ENCODE measurements at places on chromosomes 5 and 9.

GRCh38 chr9:120668399-120668798, 45.9 kb downstream of the MEGF9 start:
- DNase-seq = no peak

DNA sequence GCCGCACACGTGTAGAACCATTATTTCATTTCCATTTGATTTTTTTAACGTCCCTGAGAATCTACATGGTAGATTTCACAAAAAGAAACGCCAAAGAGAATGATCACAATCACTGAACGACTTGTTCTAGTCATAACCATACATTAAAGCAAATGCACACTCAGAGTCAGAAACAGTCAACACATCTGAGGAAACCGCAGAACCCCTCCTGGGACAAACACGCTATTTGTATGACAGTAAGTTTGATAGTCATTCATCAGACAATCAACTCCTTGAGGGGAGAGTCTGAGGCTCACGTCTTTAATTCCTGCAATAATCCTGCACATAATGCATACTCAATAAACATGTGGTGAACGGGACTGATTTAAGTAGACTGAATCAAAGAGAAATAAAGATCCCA, 129.2 kb downstream of the MED27 start:
- DNase-seq = no peak

DNA sequence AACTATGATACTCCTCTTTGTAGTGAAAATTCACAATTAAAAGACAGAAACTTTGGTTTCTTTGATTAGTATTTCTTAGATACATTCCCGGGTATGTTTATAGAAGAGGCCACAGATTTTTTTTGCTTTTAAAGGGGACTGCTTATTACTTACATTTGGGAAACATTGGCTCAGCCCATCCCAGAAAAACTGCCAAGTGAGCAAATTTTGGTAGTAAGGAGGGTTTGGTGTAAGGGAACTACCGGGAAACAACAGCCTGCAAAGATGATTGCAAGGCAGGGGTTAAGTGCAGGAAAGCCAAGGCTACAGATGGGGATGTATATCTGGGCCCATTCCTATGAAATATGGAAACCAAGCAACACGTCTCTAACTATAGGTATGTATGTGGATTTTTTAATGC, 88.8 kb upstream of the SAP30L start:
- DNase-seq = no peak

DNA sequence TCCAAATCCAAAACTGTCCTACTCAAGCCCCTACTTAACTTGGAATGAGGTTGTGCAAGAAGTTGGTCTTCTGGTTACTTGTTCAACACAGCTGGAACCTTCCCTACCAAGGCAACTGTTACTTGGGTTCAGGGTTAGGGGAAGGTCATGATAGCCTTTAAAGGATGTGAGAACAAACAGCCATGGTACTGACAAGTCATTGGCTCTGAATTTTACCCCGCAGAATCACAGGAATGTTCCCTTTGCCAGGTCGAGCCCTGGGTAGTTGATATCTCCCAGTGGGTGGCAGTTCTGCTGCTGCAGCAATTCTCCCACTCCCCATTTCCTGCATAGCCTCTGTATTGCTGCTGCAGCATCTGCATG, 396.1 kb upstream of the MPDZ start:
- no peak for DNase-seq

DNA sequence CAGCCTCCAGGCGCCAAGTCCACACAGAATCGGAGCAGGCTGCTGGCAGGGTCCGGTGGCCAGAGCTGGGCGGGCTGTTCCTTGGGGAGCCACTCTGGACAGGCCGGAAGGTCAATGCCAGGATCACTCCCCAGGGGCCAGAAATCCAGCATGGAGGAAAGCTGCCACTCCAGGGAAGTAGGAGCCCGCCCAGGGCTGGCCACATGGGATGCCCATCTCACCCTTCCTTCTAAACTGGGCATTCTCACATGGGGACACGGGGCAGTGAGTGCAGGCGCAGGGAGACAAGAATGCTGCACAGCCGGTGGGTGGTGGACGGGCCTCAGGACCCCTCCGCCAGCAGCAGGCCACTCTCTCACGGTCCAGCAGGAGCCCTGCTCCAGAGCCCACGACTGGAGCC, 58.2 kb downstream of the ADAMTS2 start:
- DNase-seq = no peak

DNA sequence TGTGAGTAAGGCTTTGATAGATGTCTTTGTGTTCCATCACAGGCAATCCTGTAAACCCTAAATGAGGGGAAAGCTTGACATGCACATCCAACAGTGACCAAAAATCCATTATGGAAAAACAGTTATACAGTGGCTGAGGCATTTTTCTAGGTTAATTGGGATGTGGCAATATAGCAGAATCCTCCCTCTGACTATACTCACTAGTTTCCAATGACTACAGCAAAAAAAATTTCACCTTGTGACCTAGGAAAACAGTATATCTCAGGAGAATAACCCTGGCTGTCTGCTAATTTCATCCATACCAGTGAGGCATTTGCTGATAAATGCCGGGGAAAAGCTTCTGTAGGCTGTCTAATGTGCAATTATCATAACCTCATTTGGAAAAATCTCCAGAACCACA, 49.9 kb upstream of the SNCAIP start:
- no peak for DNase-seq

DNA sequence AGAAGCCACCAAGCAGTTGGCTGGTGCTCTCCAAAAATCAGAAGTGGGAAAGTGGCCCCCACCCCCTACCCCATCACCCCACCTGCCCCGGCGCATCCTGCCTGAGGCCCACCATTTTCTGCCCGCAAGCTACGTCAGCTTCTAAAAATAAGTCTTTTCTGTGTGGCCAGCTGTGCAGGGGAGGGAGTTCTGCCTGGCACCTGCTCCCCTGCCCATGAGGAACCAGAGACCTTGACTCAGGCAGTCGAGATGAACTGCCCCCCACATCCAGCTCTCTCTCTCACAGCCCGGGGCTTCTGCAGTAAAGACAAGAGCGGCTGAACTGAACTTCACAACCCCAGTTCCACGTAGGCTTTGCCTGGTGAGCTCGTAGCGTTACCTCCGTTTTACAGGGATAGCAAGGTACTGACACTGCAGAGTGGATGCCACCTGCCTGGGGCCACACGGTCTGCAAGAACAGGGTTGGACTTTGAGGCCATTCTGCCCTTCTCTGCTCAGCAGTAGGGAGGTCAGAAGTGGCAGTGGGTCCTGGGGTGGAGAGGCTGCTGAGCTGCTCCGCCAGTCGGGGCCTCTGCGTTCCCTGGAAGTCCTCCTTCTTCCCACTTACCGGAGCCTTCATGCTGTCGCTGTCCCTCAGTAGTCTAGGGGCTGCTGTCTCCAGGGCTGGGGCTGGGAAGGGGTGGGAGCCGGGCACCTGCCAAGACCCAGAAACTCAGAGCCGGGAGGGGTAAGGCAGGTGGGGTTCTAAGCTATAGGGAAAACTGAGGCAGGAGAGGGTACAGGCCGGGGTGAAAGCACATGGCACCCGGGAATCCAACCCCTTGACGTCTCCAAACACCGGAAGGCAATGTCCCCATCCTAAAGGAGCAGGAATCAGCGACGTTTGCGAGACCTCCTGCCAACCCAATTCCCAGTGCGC, 781 bp downstream of the ST6GALNAC4 start:
- no peak for DNase-seq

GRCh38 chr5:158175934-158176481, 317.1 kb upstream of the CLINT1 start:
- no peak for DNase-seq

GRCh38 chr9:10875752-10876151, 262.9 kb upstream of the PTPRD start:
- no peak for DNase-seq

DNA sequence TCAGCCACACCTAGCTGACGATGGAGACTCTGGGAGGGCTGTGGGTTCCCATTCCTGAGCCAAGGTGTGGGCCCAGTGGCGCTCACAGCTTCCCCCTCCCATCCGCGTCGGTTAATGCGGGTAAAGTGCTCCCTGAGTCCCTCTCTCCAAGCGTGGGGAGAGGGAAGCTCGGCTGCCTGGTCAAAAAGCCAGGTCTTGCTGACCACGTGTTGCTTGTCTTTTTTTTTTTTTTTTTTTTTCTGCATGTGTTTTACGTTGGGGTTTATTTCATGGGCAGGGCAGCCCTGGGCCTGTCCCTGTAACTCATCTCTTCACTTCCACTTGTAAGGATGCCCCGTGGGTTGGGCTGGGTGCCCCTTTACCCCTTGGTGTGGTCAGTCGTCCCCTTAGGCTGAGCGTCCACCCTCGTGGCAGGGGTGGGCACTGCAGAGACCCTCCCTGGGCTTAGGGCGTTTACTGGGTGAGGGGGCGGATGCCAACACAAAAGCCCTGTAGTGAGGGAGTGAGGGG, 11.9 kb downstream of the NKD2 start:
- DNase-seq = no peak

DNA sequence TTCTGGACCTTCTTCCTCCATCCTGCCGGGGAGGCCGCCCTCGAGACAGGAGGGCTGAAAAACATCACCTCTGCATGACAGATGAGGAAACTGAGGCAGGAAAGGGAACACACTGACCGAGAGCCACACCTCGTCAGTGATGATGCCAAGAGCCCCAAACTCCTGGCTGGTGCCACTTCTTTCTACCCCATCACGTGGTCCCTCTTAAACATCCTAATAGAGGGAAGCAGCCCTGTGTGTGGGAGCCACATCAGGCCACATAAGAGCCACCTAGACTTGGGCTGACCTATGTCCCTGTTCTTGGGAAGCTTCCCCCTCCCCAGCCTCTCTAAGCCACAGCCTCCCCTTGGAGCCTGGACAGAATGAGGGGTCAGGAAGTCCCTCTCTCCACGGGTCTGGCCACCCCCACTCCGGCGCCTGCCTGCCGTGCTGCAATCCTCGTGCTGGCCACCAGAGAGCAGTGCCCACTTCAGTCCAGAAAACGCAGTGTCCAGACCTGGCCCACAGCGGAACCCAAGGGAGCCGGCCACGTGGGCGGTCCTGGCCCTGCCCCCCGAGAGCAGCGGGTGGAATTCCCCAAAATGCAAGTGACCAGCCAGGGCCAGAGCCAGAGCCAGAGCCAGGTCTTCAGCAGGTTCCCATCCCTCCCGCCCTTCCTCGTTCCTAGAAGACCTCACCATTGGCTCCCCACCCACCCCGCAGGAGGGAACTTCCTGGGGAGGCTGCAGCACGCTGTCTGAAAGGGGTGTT, 54.7 kb upstream of the SARDH start:
- DNase-seq = no peak

DNA sequence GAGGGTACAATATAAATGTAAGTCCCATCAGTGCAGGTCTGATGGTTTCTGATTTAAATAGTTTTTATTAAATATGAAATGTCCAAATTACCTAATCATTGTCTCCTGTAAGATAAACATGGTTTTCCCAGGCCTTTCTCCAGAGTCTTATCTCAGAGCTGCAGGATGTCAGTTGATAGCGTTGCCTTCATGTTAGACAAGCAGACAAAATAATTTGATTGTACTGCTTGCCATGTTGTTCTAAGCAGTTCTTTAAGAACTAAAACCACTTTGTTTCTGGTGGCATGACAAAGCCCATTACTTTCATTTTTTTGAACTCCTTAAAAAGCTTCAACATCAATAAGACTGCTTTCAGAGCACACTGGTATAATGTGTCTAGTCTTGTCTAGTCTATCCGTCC, 1073.5 kb downstream of the MAT2B start:
- DNase-seq = no peak

- no peak for DNase-seq
Measured at GRCh38 chr5:180433032-180433422, 61.2 kb upstream of the CNOT6 start.

- DNase-seq = no peak
Measured at GRCh38 chr9:135152614-135153334, 65.3 kb downstream of the OLFM1 start.

GRCh38 chr5:106127341-106127781, 1543.4 kb downstream of the EFNA5 start:
- DNase-seq = no peak

DNA sequence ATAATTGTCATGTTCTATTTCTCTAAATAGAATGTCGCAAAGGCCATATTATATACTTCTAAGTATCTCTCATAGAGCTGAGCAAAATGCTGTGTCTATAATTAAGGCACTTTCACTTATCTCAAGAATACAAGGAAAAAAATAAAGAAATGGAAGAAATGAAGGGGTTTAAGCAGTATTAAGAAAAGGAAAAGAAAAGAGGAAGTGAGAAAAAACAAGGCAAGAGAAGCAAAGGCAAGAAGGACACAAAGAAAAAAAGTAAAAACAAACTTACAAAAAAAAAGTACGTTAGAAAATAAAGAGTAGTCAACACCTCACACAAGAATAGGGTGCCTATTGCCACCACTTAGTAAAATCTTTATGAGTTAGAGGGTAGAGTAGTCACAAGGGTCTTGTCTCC, 506.2 kb downstream of the GABRG2 start:
- no peak for DNase-seq

- no peak for DNase-seq
Measured at GRCh38 chr5:133398646-133399101, 213.7 kb downstream of the FSTL4 start.

DNA sequence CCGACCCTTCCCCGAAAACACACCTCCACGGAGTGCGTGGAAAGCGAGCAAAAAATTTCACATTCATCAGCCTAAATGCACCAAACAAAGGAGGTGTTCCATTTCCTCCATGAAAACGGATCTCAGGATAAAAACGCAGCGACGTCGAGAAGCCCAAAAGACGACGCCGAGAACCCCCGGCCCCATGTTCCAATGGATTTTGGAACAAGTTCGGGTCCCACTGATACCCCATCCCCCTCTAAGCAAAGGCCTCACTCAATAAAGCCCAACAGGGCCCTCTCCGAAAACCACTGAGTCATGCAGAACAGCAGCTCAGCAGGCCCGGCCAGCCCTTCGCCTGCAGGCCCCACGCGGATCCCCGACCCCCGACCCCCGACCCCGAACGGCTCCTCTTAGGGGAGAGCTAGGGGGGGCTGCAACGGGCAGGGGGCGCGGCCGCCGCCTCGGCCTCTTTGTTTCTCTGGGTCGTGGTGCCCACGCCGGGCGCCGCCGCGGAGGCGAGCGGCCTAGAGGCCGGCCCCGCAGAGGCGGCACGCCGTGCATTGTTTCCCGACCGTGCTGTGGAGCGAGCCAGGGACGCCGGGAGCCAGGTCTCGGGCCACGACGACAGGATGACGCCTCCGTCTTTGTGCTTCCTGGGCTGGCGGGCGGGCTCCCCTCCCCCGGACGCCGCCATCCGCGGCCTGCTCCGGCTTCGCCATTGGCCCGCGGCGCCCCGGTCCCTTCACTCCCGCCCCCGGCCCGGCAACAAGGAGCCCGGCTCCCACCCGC, 915 bp downstream of the ZFAND5 start:
- peak; percentile 63 for DNase-seq

- DNase-seq = no peak
Measured at GRCh38 chr5:57436586-57436985, 46.0 kb downstream of the ACTBL2 start.

- DNase-seq = no peak
Measured at GRCh38 chr5:74546796-74547195, 93.7 kb downstream of the ENC1 start.

DNA sequence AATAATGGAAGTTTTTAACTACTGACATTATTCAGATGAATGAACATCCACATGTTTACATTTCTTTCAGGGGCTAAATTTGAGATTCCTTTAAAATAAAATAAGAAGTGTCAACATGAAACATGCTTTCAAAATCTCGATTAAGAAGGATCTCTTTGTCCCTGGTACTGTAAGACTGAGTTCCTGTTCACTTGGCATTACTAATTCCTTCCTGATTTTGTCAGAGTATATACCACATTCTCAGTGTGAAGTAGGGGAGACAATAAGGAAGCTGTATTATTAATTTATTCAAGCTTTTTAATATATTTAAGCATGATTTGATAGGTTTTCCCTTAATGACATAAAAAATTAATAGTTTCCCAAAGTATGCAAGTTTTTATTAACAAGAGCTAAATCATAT, 81.5 kb upstream of the GRHPR start:
- no peak for DNase-seq

GRCh38 chr9:98067184-98067583, 10.7 kb downstream of the NANS start:
- DNase-seq = no peak

GRCh38 chr9:16640649-16641048, 229.8 kb downstream of the BNC2 start:
- DNase-seq = no peak

Data from activated gamma-delta T cell (primary cell).